ENCODE measurements at places on chromosomes 7 and 10.

DNA sequence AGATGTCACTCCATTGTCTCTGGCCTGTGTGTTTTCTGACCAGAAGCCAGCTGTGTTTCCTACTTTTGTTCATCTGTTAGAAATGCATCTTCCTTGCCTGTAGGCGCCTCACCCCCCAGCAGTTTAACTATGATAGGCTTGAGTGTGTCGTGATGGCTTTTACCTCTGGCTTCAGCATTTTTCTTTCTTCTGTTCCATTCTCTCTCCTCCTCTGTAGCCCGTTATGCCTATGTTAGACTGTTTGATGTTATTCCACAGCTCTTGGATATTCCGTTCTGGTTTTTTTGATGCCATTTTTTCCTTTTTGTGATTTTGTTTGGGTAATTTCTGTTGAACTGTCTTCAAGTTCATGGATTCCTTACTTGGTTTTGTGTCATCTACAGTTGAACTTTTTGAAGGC is 17.9 kb downstream of the MMP21 start:
- DNase-seq = no peak

DNA sequence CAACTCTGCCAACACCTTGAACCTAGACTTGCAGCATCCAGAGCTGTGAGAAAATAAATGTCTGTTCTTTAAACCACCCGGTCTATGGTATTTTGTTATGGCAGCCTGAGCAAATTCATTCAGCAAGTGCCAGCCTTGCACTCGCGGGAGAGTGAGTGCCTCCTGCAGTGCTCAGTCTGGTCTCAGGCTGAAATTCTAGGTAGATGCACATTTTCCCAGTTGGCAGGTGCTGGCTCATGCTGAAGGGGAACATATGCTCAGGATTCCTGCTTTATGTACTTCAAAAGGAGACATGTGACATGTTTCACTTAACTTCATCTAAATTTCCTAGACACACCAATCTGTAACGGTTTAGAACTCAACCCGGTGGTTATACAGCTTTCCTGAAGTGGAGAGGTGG is 170.8 kb downstream of the MGMT start:
- DNase-seq = no peak

GRCh38 chr10:102501201-102502028 is 1.1 kb downstream of the ACTR1A start:
- DNase-seq = no peak

- no peak for DNase-seq
These were observed 244.9 kb downstream of the DNAJB6 start for GRCh38 chr7:157581740-157582139.

- no peak for DNase-seq
These were observed 177.2 kb downstream of the TAX1BP1 start for GRCh38 chr7:27917119-27917518.

DNA sequence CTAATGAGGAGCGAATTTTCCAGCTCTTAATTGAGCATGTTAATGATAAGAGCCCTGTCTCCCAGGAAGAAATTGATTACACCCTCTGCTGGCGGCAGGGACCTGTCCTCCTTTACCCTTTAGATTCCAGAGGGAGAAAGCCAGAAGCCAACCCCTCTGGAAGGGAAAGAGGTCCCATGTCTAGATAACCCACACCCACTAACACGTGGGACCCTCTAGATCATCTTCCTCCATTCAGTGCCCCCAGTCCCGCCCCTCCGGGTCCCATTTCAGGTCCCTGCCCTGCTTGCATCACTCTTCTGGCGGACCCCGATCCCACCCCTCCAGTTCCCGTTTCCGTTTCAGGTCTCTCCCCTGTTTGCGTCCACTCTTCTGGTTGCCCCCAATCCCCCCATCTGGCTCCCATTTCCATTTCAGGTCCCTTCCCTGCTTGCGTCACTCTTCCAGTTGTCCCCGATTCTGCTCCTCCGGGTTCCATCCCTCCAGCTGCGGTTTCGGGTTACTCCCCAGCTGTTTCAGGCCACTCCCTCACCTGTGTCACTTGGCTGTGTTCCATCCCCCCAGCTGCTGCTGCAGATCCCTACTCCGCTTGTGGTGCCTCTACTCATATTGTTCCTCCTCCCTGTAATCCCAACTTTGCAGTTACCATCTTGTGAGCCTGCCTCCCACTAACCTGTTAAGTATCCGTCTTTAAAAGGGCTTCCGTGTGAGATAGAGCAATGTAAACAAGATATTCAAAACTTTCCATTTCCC is 202.4 kb downstream of the SH2D4B start:
- no peak for DNase-seq

DNA sequence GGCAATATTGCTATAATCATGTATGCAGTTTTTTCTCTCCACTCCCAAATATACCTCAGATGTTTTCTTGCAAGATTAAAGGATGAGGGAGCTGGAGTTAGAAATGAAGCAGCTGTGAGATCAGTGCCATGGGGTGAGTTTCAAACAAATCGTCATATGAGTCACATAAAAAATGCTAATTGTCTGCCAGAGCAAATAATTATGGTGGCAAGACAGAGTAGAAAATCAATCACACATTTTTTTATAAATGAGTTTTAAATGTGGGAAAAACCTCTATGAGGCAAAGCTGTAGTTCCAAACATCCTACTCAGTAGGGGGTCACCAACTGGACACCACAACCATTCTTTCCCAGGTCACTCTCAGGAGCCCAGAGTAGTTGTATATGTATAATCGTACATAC is 55.3 kb downstream of the CH25H start:
- DNase-seq = no peak

DNA sequence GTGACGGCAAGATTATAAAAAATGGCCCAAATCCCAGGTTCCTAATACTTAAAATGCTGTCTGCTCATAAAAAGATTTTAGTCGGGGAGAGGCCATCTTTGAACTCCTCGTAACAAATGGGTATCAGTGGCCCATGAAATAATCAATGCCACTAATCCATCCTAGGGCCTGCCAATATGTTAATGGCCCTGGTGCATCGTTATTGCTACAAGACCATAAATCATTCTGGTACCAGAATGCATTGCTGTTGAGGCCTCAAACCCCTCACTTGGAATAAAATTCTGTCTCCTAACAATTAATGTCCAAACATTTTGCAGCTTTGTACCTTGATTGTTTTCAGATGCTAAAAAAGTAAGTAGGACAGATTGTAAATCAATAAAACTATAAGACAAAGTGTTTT is 290.6 kb downstream of the LRMDA start:
- DNase-seq = no peak

All from stimulated activated CD4-positive, alpha-beta T cell treated with anti-CD3 and anti-CD28 coated beads, TNF-alpha, amount 100 ng/mL, for 24 hours (primary cell).